ENCODE measurements at places on chromosomes 13 and 19. TPM values are rescaled to one million over a fixed set of nuclear protein-coding genes. Genes with fewer than 3 reads are reported as not detected.

DNA sequence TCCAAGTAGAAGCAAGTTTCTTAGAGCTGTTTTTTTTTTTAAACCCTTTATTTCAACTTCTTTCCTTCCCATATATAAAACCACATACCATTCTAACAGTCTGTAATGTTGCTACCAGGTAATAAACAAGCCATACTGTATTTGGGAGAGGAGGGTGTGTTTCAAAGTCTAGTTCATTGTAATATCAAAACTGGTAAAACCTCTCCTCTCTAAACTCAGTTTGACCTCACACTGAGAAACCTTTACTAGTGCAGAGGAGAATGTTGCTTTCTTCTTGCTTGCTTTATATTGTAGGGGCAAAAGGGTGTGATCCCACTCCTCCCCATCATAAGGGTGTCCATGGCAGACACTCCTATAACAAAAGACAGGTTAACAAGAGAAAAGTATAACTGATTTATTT, 155.1 kb downstream of the GGACT start:
- no peak for DNase-seq

GRCh38 chr13:19089315-19089714, 92.3 kb downstream of the TUBA3C start:
- peak; percentile 7 for DNase-seq

DNA sequence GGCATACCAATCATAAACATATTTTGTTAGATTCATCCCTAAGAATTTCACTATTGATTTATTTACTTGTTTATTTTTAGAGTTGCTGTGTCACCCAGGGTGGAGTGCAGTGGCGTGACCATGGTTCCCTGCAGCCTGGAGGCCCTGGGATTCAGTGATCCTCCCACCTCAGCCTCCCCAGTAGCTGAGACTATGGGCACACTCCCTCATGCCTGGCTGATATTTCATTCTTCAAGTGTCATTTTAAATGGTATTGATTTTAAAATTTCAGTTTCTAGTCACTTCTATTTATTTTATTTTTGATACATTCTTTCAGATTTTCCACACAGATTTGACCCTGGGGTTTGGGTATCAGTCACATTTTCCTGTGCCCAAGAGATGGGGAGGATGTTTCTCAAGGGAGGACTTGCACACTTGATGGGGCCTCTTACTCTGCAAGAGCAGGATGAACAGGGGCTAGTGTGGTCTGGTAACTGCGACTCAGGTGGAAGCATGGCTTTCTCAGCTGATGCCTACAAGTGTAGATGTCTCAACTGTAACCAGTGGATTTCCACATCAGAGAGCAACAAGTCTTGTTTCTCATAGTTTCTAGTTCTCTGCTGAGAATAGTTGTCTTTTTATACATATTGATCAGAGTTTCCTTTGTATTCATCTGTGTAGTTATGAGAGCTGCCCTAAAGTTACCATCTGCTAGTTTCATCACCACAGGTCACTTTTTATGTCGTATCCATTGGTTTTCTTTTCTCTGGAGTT, 40.2 kb downstream of the CCNE1 start:
- DNase-seq = no peak

GRCh38 chr13:77339408-77339807, 12.5 kb upstream of the MYCBP2 start:
- DNase-seq = no peak

GRCh38 chr13:82248762-82249161, 1633.5 kb downstream of the SLITRK1 start:
- no peak for DNase-seq

GRCh38 chr19:15640294-15640903, at the start of gene CYP4F3:
CYP4F3 (plus strand) TSS chr19:15640897; CDS start chr19:15641416, 519 bp downstream.
- DNase-seq = no peak

DNA sequence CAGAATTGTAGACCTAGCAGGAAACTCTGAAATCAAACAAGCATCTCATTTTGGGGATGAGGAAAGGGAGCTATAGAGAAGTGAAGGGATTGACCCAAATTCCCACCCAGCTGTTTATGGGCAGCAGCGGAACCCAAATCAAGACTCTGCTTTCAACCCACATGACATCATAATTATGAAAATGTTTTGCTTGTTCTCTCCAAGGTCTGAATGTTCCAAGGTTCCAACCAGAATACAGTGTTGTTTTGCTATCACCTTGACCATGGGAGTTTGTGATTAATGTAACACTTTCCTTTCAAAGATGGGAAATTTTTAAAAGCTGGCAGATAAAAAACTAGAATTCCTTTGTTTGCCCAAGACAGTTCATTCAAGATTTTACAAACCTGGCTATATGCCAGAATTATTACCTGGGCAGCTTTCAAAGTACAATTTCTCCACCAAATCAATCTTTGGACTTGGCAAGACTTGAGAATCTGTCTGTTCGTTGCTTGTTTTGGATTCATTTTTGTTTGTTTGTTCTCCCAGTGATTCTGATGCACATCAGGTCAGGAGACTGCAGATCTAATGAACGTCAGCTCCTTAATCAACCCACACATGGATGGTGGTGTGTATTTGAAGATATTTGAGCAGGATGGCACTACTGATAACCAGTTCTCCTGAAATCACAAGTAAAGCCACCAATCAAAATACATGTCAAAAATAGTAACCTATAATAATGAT, 322.7 kb downstream of the FOXO1 start:
- DNase-seq = no peak

The SLC1A6 gene
- not detected for total RNA-seq

- no peak for DNase-seq
Observed at GRCh38 chr19:5934069-5934401, 20.0 kb downstream of the CAPS start.

DNA sequence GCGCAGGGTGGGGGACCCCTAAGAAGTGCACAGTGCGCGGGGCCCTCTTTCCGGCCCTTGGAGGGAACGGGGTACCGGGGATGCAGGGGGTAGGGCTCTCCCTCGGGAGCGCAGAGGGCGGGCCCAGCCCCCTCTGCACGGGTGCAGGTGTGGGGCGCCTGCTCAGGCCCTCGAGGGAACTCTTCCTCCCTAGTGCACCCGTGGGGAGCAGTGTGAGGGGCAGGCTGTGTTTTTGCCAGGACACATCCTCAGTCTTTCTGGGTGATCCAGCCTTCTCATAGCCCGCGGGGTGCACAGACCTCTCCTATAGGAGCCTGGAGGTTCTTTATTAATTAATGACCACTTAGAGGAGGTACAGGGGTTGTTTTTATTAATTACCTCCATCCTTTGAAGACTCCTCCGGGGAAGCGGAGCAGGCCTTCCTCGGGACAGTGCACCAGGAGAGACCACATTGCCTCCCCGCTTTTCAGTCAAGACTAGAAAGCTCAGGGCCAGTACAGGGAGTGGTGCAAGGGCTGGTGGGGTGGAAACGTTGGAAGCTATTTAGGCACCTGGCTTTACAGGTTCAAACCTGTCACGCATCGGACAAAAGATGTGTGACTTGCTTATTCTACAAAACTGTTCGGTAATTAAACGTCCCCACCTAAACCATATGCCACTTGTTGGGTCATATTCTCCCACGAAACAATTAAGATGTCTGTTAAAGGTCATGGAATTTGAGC, 598 bp upstream of the GJB6 start:
- DNase-seq = no peak

DNA sequence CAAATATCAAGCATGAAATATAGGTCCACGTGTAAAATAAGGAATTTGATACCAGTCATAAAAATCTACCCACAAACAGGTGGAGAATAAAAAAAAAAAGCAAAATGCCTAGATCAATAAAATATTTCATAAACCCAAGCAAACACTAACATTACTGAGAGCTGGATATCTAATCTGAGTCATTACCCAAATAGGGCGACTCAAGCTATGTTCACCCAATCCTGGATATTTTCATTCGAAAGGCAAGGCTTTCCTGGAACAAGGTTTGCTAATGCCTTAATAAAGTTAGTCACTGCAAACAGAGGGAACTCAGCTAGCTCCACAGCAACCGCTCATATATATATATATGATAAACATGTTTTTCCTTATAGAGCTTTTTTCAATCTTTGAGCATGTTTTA, 33.5 kb upstream of the TM9SF2 start:
- DNase-seq = no peak

DNA sequence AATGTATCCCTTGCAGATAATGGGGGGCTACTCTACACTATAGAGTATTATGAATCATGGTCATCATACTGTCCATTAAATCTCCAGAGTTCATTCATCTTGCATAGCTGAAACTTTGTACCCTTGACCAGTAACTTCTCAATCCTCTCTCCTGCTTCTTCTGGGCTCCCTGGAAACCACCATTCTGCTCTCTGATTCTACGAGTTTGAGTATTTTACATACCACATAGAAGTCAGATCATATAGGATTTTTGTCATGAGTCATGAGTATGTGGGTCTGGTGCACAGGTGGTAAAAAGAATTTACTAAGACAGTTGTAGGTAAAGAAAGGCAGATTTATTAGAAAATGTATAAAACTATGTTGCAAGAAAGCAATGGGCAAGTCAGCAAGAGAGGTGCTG, 41.9 kb downstream of the WTIP start:
- DNase-seq = no peak

The SIGLEC7 gene
- not detected for total RNA-seq

The GFY gene
- not detected for total RNA-seq

DNA sequence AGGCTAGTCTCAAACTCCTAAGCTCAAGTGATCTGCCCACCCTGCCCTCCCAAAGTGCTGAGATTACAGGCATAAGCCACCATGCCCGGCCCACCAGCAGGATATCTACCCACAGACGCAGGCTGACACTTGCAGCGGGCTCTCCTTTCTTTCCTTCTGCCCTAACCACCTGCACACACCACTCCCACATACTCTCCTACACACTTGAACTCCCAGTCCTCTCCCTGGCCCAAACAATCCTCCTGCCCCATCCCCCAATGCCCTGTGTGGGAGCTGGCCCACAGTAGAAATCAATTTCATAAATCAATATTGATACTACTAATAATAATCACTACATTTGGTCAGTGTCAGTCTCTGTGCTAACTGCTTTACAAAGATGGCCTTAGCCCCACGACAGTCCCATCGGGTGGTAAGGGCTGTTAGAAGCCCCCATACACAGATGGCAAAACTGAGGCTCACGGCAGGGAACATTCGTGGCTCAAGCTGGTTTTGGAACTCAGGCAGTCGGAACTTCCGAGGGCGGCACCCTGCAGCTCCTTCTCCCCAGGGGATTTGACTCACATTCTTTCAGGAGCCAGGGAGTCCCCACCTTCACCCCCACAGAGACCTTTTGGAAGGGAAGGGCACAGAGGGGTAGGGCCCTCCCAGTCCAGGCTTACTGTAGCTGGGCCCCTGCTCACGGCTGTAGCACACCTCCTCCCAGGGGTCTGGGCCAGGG, 3.4 kb upstream of the DPF1 start:
- no peak for DNase-seq

The FOXO1 gene
- 97.2 TPM for total RNA-seq

GRCh38 chr19:39928357-39928725, 6.1 kb downstream of the FCGBP start:
- no peak for DNase-seq

- no peak for DNase-seq
Observed at GRCh38 chr13:51093574-51093973, 17.5 kb downstream of the C13orf42 start.

DNA sequence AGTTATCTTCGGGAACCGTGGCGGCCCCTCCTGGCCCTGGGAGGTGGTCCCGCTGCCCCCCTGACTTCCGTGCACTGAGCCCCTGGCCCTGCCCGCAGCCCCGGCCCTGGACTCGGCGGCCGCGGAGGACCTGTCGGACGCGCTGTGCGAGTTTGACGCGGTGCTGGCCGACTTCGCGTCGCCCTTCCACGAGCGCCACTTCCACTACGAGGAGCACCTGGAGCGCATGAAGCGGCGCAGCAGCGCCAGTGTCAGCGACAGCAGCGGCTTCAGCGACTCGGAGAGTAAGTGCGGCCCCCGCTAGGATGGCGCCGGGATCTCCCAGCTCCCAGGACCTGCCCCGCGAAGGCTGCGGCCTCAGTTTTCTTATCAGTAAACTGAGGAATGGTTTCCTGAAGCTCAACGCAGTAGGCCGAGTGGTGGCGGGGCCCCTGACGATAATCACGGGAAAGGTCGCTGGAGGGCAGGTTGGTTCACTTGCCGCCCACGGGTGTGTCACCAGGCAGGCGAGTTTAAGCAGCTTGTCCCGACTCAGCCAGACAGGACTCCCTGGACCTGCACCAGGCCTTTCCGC, 924 bp downstream of the RGCC start:
- DNase-seq = peak; percentile 73

DNA sequence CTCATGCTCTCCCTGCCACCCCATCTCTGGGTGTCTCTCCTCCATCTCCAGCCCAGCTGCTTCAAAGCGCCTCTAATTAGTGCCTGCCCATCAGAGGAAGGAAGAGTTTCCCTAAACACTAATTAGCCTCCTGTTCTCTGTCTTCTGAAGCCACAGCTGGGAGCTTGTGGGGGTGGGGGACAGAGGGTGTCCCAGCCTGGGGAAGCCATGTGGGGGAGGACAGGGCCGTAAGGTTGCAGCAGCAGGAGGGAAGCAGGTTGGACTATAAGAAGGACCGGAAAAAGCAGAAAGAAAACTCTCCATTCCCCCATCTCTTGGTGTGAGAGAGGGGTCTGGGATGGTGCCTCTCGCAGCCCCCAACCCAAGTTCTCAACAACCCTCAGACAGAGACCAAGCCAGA, 26.2 kb downstream of the SLC8A2 start:
- no peak for DNase-seq

GRCh38 chr13:77508959-77509620, 26.4 kb upstream of the SCEL start:
- DNase-seq = no peak

- no peak for DNase-seq
Observed at GRCh38 chr13:29908416-29909080, 58.1 kb upstream of the UBL3 start.

The OR7G1 gene
- total RNA-seq = not detected

- no peak for DNase-seq
Observed at GRCh38 chr13:94602467-94602866, 810 bp downstream of the GPR180 start.

The SIAH3 gene
- total RNA-seq = 0.61 TPM

The COL4A2 gene
- total RNA-seq = not detected

The KLK13 gene
- not detected for total RNA-seq

- no peak for DNase-seq
Observed at GRCh38 chr19:44371815-44372480, 15.5 kb upstream of the ZNF112 start.

GRCh38 chr13:100454876-100455275, 133.7 kb downstream of the GGACT start:
- DNase-seq = no peak

- DNase-seq = no peak
Observed at GRCh38 chr19:51810223-51810622, 15.3 kb downstream of the FPR3 start.

The CCNA1 gene
- not detected for total RNA-seq

The KLK11 gene
- not detected for total RNA-seq
